Bone marrow (tissue), 2 donors: ENCODE measurements at places on chromosomes 2 and 18.
A peak's percentile ranks its signal among the peaks of the same experiment; 100 is the strongest.

DNA sequence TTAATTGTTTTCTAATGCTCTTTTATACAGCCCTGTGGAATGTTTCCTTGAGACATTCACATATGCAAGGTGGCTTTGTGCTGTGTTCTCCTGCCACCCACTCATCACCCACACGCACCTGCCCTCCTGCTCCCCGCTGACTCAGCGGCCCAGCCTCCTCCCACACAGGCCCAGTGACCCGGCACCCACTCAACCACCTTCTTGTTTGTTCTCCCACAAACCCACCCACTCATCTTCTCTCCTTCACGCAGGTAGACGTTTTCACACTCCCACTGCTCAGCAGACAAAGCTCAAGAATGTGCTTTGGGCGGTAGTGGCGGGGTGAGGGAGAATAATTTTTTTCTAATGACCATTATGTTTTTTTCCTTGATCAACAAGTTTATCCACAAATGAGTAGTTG lies 28.6 kb upstream of the NEMP2 start:
- no peak for DNase-seq

DNA sequence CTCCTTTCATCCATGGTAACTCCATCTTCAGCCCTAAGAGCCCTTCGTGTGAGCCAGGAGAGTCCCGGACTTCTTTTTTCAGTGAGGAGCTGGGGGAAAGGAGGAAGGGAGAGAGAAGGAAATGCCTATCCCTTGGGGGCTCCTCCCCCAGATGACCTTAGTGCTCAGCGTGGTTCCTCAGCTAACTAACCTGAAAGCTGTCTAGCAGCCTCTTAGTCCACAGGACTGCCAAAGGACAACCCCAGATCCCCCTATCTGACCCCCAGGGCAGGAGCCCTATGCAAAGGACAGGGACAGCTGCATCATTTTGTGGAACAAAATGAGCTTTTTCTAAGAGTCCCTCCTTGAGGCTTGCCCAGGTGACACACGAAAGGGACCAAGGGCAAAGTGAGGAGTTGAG lies 7.9 kb downstream of the SPR start:
- no peak for DNase-seq

- no peak for DNase-seq
These were observed 225.8 kb upstream of the COPS8 start for GRCh38 chr2:236859908-236860307.

DNA sequence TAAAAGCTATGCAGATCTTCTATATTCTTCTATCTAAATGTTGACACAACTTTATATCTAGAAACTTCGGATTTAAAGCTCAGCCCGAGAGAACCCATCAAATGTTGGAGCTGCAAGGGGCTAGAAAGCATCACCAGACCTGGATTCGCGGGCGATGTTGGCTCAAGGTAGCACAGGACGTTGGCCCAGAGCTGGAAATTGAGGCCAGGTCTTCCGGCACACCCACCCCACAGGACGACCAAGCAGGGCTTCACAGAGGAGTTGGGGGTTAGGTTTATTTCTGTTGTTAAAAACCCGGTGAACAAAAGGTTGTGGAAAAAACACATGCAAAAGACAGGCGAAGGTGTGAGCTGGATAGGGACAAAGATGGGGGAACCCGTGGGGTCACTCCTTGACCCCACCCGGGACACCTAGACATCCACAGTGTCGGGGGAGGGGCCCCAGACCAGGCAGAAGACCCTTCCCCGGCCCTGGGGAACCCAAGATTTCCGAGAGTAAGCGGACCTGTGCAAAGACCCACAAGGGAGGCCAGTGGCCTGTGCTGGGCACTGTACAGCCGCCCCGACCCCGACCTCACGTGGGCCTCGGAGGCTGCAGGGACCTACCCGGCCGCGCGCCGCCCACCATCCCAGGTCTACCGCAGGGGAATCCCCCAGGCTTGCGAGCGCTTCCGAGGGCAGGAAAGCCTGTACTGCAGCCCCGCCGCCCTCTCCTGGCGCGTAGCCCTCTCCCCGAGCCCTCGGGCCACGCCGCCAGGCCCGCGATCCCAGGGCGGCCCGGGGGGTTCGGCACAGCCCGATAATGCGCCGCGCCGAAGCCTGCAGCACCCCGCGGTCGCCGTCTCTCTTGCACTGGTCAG lies 1.8 kb upstream of the AGBL5 start:
- DNase-seq = no peak

DNA sequence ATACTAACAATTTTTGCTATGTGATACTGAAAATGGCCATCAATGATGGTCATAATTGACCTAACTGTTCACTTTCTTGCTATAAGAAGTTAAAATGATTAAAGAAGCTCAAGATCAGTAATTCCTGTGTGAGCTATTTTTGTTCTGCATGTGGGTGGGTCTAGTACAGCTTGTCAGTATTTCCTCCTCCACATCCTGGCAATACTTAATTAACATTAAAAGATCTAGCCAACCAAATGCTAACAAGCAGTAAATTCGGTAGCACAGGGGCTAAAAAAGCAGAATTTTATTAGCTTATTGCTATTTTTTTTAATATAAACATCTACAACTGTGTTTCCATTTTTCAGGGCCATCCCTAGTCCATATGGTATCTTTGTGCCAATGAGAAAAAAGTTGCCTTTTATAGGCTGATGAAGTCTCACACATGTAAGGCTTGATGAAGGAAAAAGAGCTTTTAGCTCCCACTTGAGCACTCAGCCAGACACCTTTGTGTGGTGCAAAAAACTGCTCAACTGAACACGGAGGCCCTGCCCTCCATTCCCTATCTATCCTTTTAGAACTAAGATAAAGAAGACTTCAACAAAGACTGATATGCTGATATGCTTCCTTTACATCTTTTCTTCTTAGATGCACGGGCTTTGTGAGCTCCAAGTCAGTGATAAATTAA lies 4.9 kb upstream of the PNO1 start:
- peak; percentile 42 for DNase-seq

DNA sequence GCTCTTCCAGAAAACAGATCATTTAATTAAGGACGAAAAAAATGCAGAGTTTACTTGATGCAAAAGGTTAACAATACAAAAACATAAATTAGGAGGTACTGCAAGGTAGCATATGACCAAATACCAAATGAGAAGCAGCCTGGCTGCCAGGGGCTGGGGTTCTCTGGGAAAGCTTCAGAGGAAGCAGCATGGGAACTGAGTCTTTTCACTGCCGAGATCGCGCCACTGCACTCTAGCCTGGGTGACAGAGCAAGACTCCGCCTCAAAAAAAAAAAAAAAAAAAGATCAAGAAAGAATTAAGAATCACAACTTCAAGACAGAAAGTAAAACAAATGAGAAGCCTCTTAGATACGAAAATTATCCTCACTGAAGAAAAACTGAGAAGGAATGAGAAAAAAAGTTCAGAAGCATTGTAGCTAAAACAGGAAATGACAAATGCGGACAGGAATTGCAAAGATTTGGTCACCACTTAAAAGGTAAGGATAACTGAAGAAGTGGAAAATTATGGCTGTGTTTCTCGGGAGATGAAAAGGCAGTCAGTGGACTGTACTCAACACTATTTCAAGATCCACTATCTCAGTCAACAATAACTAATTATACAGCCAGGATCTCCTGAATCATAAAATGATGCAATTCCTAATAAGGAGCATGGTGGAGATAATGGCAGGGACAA lies 4.3 kb downstream of the SEPTIN10 start:
- DNase-seq = no peak

DNA sequence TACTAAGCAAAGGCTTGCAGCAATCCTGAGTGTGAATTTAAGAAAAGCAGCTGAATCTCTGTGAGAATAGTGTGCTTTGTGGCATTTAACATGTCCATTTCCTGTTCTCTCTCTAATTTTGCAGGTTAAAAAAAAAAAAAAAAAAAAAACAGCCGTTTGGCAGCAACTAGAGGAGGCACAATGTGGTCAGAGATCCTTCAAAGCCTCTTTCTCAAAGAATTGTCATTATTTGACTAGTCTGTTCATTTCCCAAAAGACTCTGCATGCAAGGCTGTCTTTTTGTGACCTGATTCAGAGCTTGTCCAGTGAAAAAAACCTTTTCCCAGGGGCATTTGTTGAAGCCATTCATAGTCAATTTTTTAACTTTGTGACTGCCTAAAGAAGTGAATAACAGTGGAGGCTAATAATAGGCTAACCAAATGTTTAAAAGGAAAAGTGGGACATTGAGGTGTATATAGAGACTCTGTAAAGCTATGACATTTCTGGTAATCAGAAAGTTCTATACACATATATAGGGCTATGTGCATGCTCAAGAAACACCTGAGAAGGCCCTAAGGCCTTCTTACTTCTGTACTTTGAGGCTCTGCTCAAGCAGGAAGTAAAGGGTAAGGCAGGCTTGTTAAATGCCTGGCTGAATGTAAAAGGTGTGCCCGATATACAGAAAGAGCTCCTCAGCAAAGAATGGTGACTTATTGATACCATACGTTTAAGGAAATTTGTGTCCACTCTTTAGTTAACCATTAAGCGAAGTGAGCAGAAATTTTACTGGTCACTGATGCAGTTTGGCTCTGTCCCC lies 289.6 kb upstream of the RAB6C start:
- no peak for DNase-seq
